NCI-H1436 (cell line): ENCODE measurements at places on chromosomes 7 and 10.

GRCh38 chr10:78419481-78420265 lies 386.0 kb downstream of the RPS24 start:
- DNase-seq: no peak

GRCh38 chr10:96082748-96083147 lies 39.4 kb downstream of the CCNJ start:
- no peak for DNase-seq

DNA sequence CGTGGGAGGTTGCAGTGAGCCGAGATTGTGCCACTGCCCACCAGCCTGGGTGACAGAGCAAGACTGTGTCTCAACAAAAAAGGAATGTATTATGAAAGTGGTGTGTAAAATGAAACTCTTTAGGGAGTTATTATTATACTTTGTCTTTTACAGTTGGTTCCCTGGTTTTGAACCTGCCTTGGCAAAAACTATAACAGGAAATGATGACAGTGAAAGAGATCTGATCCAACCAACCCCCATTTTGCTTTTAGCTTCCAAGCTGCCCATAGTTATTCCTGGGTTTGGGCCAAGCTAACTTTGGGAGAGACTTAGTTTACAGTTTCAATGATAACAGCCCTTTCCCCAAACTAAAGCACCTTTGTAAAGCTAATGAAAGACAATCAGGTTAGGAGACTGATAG lies 34.1 kb upstream of the NMT2 start:
- no peak for DNase-seq

DNA sequence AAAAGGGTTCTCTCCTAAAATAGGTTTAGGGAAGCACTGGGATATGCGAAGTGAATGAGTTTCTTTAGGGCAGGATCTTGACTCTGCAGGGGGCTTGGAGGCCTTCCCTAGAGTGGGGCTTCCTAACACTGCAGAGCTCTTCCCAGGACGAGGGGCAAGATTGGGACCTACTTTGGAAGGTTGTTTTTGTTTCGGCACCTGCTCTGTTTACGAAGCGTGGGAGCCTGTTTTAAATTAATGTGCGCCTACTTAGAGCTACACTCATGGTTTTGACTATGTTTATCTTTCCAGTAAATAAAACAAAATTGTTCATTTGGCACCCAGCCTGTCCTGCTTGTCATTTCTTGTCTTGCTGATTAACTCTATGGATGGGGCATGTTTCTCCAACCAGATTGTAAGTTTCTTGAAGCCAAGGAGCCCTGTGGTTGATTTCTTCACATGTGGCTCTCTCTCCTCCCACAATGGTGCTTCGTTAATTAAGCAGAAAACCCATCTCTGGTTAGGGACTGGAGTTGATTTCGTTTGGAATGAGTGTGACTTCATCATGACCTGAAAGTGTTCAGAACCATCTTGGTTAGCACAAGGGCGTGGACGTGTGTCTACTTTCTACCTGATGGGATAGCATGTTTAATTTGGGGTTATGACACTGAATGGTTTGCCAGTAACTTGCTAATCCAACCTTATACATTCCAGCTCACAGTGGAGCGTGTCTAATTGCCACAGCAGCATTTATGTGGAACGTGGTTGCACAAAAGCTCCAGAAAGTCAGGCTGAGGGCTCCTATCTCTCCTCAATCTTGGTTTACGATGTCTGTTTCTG lies 98.1 kb downstream of the TCF7L2 start:
- peak; percentile 23 for DNase-seq

DNA sequence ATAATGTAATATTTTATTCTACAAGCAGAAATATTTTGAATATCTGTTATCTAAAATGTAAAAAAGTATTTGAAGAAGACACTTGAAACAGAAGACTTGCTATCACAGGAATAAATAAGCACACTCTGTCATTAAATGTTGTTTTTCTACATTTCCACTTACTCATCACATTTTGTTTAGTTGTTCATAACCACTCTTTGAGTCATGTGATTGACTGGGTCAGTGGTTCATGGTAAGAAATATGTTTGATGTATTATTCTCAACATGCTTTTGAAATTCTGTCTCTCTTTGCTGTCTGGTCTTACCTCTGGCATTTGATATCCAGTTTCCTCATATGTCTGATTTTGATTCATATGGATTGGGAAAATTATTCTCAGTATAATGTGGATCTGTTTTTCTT lies 171.8 kb downstream of the SUGCT start:
- no peak for DNase-seq

GRCh38 chr10:51340845-51341610 lies 266.7 kb downstream of the PRKG1 start:
- no peak for DNase-seq
